ENCODE measurements at places on chromosomes 11 and 22. TPM values are rescaled to one million over a fixed set of nuclear protein-coding genes. Genes with fewer than 3 reads are reported as not detected.

Gene PGA4
- total RNA-seq: 2.0 TPM

Gene OR51B5
- total RNA-seq: 0.20 TPM

Gene SERPING1
- 129 TPM for total RNA-seq

GRCh38 chr11:27213232-27213660 lies 149.8 kb downstream of the CCDC34 start:
- H3K4me1 ChIP-seq: peaks cover 52% of the 10 kb centered on the region
- peak overlapping the region; percentile 82 for H3K27ac ChIP-seq

GRCh38 chr11:64867748-64868462 lies 10.5 kb downstream of the EHD1 start:
- H3K4me3 ChIP-seq: no peak overlapping the region
- no peaks in the 10 kb centered on the region for H3K36me3 ChIP-seq
- no peak for DNase-seq
- peaks cover 71% of the 10 kb centered on the region for H3K4me1 ChIP-seq
- H3K27ac ChIP-seq: peak overlapping the region; percentile 92

DNA sequence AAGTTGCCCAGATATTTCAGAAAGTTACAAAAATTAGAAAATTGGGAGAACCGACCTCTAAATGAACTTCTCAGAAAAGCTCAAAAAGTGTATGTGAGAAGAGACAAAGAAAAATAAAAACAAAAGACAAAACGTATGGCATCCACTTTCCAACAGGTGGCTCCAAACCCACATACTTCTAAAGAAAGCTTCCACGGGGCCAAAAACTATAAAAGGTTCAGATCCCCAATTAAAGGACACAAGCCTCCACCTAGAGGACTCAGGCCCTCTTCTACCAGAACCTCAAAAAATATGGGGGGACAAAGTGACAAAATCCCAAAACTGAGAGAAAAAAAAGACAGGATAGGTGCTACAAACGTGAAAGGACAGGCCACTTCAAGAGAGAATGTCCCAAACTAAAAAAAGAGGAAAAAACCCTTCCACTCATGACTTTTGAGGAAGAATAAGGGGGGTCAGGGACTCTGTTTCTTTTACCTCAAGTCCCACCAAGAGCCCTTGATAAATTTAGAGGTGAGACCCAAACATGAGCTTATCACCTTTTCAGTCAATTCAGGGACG lies 8.8 kb downstream of the SCGB2A1 start:
- H3K27me3 ChIP-seq: no peaks in the 10 kb centered on the region
- no peak overlapping the region for H3K27ac ChIP-seq
- no peaks in the 10 kb centered on the region for H3K36me3 ChIP-seq
- H3K4me1 ChIP-seq: no peaks in the 10 kb centered on the region
- peak; percentile 25 for DNase-seq
- H3K4me3 ChIP-seq: no peak overlapping the region

DNA sequence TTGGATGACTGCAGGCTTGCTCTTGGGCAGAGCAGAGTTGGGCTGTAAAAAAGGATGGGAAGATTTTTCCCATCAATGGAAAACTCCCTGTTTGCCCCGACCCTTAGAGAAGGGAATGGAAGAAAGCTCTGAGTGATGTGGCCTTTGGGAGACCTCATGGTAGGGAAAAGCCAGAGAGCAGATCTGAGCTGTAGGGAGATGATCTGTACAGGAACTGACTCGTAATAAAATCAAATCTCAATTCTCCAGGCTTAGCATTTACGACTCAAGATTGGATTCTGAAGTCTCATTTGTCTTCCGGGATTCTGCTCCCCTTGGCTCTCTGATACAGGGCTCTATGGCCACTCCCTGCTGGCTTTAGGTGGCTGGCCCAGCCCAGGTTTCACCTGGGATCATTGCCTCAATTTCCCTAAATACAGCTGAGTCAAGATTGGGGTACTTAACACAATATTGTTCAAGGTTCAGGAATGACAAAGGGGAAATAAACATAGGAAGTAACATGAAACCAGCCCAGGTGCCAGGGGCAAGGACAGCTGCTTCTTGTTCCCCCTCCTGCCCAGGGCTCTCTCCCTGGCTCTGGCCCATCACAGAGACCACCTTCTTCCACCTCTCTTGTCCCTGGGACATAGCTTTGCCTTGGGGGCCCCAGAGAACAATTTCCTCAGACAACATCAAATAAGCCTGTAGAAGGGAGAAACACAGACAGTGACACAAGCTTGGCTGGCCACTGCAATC lies 38.4 kb upstream of the THY1 start:
- H3K36me3 ChIP-seq: no peaks in the 10 kb centered on the region
- H3K27ac ChIP-seq: peak overlapping the region; percentile 69
- no peak for DNase-seq
- H3K4me1 ChIP-seq: peaks cover 14% of the 10 kb centered on the region
- no peak overlapping the region for H3K4me3 ChIP-seq

- H3K36me3 ChIP-seq: no peaks in the 10 kb centered on the region
- no peak for DNase-seq
- H3K4me3 ChIP-seq: no peak overlapping the region
- no peak overlapping the region for H3K27ac ChIP-seq
- H3K4me1 ChIP-seq: peaks cover 39% of the 10 kb centered on the region
These were observed 54.7 kb downstream of the WNT11 start for GRCh38 chr11:76151556-76152085.

DNA sequence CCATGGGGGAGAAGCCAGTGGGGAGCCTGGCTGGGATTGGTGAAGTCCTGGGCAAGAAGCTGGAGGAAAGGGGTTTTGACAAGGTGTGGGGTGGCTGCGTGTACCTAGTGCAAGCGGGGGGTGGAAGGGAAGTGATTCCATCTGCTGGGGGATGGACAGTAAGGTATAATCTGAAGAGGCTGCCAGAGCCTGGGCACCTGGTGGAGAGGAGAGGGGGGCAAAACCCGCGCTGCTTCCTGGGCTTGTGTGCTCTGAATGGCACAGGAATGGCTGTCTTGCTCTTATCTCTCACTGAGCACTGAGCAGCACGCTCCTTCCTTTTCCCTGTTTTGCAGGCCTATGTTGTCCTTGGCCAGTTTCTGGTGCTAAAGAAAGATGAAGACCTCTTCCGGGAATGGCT lies 988 bp downstream of the BANF1 start:
- H3K27ac ChIP-seq: peak overlapping the region; percentile 99
- DNase-seq: no peak
- H3K4me3 ChIP-seq: no peak overlapping the region
- H3K27me3 ChIP-seq: no peaks in the 10 kb centered on the region
- H3K4me1 ChIP-seq: no peaks in the 10 kb centered on the region

DNA sequence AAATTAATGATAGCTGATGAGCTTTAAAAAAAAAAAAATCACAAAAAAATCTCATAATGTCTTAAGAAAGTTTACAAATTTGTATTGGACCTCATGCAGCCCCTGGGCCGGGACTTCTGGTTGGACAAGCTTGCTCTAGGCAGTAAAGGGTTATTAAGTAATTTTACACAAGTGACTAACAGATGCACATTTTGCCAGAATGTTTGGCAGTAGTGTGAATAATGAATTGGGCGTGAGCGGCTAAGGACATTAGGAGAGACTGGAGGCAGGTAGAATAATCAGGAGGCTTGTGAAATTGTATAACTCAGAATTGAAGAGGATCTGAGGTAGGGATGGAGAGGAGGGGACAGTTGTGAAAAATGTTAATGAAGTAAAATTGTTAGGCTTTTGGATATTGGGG lies 77.4 kb downstream of the HIPK3 start:
- H3K4me1 ChIP-seq: no peaks in the 10 kb centered on the region
- H3K27ac ChIP-seq: no peak overlapping the region
- DNase-seq: no peak
- no peaks in the 10 kb centered on the region for H3K27me3 ChIP-seq
- H3K36me3 ChIP-seq: no peaks in the 10 kb centered on the region
- H3K4me3 ChIP-seq: no peak overlapping the region

- H3K27ac ChIP-seq: no peak overlapping the region
- no peaks in the 10 kb centered on the region for H3K27me3 ChIP-seq
- no peak for DNase-seq
- no peak overlapping the region for H3K4me3 ChIP-seq
These were observed 16.0 kb upstream of the FTH1 start for GRCh38 chr11:61983419-61983818.

GRCh38 chr11:111352231-111352746 lies 26.8 kb downstream of the POU2AF1 start:
- H3K27ac ChIP-seq: peak overlapping the region; percentile 18
- H3K27me3 ChIP-seq: no peaks in the 10 kb centered on the region
- H3K36me3 ChIP-seq: no peaks in the 10 kb centered on the region
- peaks cover 41% of the 10 kb centered on the region for H3K4me1 ChIP-seq
- H3K4me3 ChIP-seq: no peak overlapping the region

DNA sequence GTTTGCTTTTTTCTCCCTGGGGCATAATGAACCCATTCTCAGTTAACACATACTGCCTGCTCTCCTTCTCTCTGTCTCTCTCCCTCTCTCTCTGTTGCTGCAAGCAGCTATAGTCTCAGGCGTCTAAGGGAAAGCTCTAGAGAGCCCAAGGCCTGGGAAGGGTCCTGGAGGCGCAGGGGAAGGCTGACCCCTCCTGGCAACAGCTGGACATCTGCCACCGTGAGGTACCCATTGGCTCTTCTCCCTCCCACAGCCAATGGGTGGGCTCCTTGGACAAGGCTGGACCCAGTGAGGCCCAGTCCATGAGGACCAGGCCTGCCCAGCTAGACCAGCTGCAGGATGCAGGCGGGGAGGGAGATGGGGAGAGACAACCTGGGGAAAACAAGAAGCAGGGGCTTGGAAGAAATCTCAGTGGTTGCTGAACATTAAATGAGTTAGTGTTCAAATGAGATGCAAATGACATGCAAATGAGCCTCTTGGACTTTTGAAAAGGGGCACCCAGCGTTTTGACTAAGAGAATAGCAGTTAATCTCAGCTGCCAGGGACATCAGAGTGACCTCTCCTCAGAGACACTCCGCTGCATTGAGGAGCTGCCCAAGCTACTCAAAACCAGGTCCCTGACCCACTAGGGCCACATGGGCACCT lies 349.7 kb downstream of the BUD13 start:
- no peak overlapping the region for H3K27ac ChIP-seq
- no peak for DNase-seq
- peaks cover 20% of the 10 kb centered on the region for H3K4me1 ChIP-seq
- H3K27me3 ChIP-seq: no peaks in the 10 kb centered on the region

- H3K27me3 ChIP-seq: no peaks in the 10 kb centered on the region
- no peak overlapping the region for H3K27ac ChIP-seq
- no peaks in the 10 kb centered on the region for H3K4me1 ChIP-seq
- no peak overlapping the region for H3K4me3 ChIP-seq
- DNase-seq: peak; percentile 77
These were observed 69.1 kb downstream of the CTTN start for GRCh38 chr11:70467201-70468085.

GRCh38 chr22:30270832-30271231 lies 4.2 kb upstream of the OSM start:
- no peaks in the 10 kb centered on the region for H3K4me1 ChIP-seq
- no peak overlapping the region for H3K27ac ChIP-seq
- no peaks in the 10 kb centered on the region for H3K36me3 ChIP-seq
- DNase-seq: no peak
- no peaks in the 10 kb centered on the region for H3K27me3 ChIP-seq
- H3K4me3 ChIP-seq: no peak overlapping the region

GRCh38 chr11:83284501-83285150 lies 1.5 kb downstream of the CCDC90B start:
- peak overlapping the region; percentile 50 for H3K4me3 ChIP-seq
- DNase-seq: no peak
- H3K27ac ChIP-seq: peak overlapping the region; percentile 96
- H3K4me1 ChIP-seq: peaks cover 11% of the 10 kb centered on the region
- H3K27me3 ChIP-seq: no peaks in the 10 kb centered on the region

- no peak for DNase-seq
- no peaks in the 10 kb centered on the region for H3K36me3 ChIP-seq
- H3K27ac ChIP-seq: no peak overlapping the region
These were observed 83.1 kb upstream of the GDPD4 start for GRCh38 chr11:77384571-77384970.

GRCh38 chr22:36160499-36160942 lies at the start of gene APOL3:
TSS of gene APOL3 (minus strand) at chr22:36160755. CDS start at chr22:36149055, 11,700 bp downstream.
- H3K4me3 ChIP-seq: no peak within 1 kb of the TSS
- DNase-seq: no peak
- H3K36me3 ChIP-seq: no peaks in the 10 kb centered on the region
- no peak within 1 kb of the TSS for H3K27ac ChIP-seq
- no peaks in the 10 kb centered on the region for H3K27me3 ChIP-seq

GRCh38 chr22:33922349-33922681 lies 2.0 kb upstream of the LARGE1 start:
- DNase-seq: peak; percentile 70
- peaks cover 3% of the 10 kb centered on the region for H3K27me3 ChIP-seq
- H3K4me3 ChIP-seq: peak overlapping the region; percentile 97
- peaks cover 5% of the 10 kb centered on the region for H3K4me1 ChIP-seq
- no peaks in the 10 kb centered on the region for H3K36me3 ChIP-seq

DNA sequence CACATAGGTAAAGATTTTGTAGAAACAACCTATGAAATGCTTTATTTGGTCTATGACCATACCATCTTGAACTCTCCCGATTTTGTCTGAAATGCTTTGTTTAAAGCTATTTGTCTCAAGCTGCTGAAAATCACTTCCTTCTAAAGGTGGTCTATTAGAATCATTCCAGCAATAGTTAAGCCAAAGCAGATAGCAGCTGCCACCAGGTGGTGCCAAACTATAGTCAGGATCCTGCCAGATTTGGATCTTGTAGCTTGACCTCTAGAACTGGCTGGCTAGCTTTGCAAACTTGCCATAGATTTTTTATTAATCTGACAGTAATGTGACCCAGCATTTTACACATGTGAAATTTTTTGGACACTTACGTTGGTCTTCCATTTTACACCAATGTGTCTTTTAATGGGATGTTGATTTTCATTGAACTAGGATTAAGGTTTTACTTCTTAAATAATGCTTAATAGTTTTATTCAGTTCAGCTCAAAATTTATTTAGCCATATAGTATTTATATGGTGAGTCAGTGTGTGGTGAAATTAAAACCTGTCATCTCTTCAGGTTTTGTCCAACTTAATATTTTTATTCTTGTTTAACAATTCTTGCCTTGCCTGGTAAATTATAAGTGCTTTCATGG lies 19.7 kb downstream of the CTR9 start:
- no peak overlapping the region for H3K4me3 ChIP-seq
- H3K36me3 ChIP-seq: no peaks in the 10 kb centered on the region
- no peaks in the 10 kb centered on the region for H3K4me1 ChIP-seq
- H3K27ac ChIP-seq: no peak overlapping the region
